ENCODE measurements at places on chromosomes 2 and 18. TPM values are rescaled to one million over a fixed set of nuclear protein-coding genes. Genes with fewer than 3 reads are reported as not detected.

The RABL2A gene
- total RNA-seq = 5.3 TPM

The CYTIP gene
- not detected for total RNA-seq

The SOWAHC gene
- 16.3 TPM for total RNA-seq

The KYNU gene
- total RNA-seq = 4.4 TPM

The PXDN gene
- total RNA-seq = 509 TPM

The ANTXR1 gene
- 98.2 TPM for total RNA-seq

The CYRIA gene
- 1.9 TPM for total RNA-seq

The PTMA gene
- total RNA-seq = 888 TPM

The SPOPL gene
- total RNA-seq = 8.4 TPM

The WDR75 gene
- total RNA-seq = 37.9 TPM

The ITGB6 gene
- total RNA-seq = 15.0 TPM

The CHRNA1 gene
- total RNA-seq = 4.1 TPM

The MRPL53 gene
- total RNA-seq = 49.9 TPM

The BOK gene
- total RNA-seq = 23.3 TPM

The FRZB gene
- total RNA-seq = 0.52 TPM

The HAT1 gene
- total RNA-seq = 37.4 TPM

The ZNF512 gene
- 27.9 TPM for total RNA-seq

The FSHR gene
- total RNA-seq = not detected

The MROH2A gene
- not detected for total RNA-seq

The IKZF2 gene
- total RNA-seq = 4.7 TPM

The GCG gene
- total RNA-seq = not detected

The NMUR1 gene
- total RNA-seq = not detected

The ANKRD30B gene
- not detected for total RNA-seq

The PAX8 gene
- 1.9 TPM for total RNA-seq

The MATN3 gene
- total RNA-seq = 3.8 TPM

The REG3G gene
- total RNA-seq = not detected

The DOK6 gene
- 0.65 TPM for total RNA-seq

Measured in epithelial cell of alveolus of lung (primary cell).